ENCODE measurements at places on chromosomes 12 and 14. TPM values are rescaled to one million over a fixed set of nuclear protein-coding genes. Genes with fewer than 3 reads are reported as not detected.

Gene IRAK3
- 4.0 TPM for total RNA-seq

Gene HSPB8
- total RNA-seq: 529 TPM

Gene GALNT8
- 2.9 TPM for total RNA-seq

- no peak for DNase-seq
These were observed 66.5 kb downstream of the C2CD5 start for GRCh38 chr12:22477894-22478287.

DNA sequence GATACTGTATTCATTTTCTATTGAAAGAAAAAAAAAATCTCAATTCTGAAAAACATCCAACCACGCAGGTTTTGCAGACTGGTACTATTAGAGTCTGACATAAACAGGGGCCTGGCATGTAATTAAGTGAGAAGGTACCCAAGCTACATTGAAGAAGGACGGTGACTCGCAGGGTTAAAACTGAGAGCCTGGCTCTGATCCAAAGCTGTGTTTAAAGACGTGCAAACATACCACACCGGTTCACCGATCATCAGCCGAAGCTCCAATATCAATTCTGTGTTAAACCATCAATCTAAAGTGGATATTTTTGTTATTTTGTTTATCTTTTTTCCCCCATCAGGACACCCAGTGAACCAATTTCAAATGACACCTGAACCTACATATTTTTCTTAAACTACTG, 108.1 kb upstream of the DIO3 start:
- no peak for DNase-seq

- DNase-seq: no peak
These were observed 41.2 kb downstream of the NKX2-1 start for GRCh38 chr14:36478782-36479181.

DNA sequence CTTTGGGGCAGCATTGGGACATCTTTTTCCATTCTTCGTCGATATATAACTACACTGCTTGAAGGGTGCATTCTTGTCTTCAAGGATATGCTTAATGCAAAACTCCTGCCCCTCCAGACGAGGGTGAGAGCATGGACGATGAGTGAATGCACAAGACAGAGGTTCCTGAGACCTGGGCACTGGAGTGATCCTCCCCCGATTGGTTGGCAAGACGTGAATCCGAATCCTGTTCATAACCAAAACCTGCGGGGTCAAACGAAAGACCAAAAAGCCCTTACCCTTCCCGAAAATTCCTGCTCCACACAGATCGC, 684 bp downstream of the KANSL2 start:
- DNase-seq: no peak

GRCh38 chr12:77835969-77836368, 5.3 kb downstream of the NAV3 start:
- DNase-seq: no peak

- DNase-seq: no peak
These were observed 1.9 kb upstream of the SCFD1 start for GRCh38 chr14:30620178-30620577.

DNA sequence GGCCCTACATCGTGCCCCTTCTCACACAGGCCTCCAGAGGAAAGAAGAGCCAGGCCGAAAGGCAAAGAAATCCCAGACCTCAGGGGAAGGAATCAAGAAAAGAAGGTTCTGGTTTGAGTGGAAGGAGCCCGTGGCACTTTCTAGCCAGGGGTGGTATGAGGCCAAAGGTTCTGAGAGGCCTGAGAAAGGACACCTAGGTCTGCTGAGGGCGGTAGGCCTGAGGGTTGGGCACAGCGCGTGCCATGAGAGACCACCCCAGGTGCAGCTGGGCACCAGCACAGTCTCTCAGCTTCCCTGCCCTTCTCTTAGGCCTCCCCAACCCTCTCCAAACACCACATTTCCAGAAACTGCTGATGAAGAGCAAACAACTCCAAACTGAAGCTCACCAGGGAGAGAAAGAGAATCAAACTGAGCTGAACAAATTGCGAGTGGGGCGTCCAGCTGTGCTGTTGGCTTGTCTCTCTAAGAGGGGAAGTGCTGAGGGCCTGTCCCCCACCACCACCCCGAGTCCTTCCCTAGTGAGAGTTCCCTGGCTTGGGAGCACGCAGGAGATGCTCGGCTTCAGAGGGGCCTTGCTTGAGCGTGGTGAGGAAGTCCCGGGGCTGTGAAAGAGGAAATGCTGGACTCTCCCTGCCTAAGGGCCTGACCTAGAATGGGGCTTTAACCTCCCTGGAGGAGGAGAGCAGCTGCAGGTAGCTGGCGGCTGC, 184.8 kb downstream of the ZFP36L1 start:
- DNase-seq: peak; percentile 74

DNA sequence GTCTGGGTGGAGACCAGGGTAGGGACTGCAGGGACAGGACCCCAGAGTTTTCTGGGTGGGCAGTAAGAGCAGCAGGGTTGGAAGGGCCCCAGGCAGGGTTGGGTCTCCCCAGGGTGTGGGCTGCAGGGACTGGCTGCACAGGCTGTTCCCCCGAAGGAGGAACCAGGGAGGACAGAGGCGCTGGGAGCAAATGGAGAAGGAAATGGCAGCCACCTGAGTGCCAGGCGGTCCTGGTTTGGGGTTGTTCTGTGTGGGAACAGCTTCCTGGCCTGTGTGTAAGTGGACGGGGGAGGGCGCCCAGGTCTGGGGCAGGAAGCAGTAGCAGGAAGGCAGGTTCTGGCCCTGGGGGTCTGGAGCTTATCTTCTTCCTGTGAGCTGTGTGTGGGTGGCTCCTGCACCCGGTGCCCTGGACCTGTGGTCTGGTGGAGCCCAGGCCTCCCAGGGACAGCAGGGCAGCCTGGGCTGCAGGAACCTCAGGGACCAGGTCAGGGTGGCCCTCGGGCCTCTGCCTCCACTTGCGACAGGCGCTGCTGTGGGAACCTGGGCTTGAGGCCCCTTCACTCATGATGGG, 372.8 kb downstream of the TMEM121 start:
- DNase-seq: no peak

DNA sequence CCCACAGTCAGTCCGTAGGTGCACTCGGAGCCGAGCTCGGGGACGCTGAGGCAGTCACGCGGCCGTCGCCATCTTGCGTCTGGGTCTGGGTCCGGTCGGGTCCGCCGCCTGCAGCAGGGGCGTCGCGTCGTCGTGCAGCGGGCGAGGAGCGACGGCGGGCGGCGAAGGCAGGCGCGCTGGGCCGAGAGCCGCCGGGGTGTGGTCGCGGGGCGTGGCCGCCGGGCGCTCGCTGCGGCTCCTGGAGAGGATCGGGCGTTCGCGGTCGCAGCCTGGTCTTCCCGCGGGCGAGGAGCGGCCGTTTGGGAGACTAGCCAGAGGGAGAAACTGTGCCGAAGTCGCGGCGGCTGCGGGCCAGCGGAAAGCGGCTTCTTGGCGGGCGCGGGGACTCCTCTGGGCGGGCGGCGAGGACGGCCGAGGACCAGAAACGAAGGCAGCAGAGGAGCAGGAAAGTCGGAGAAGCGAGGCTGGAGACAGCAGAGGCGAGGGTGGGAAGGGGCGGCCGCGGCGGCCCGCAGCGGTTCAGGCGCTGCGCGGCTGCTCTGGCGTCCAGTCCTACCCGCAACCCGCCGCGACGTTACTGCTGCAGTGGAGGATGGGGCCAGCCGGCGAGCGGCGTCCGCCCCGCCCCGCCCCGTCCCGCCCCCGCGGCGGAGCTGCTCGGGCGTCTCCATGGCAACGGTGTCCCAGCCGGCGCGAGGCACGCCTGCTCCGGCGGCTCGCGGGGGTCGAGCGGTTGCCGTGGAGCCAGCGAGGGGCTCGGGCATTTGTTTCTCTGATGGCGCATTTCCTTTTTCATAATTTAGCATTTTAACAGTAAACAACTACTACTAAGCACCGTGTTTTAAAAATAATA, at the start of gene PNMA1:
Gene PNMA1 (minus strand): TSS at position 582 of the 853 bp plus-strand sequence. CDS start 745 bp downstream, outside the sequence.
- peak; percentile 91 for DNase-seq

DNA sequence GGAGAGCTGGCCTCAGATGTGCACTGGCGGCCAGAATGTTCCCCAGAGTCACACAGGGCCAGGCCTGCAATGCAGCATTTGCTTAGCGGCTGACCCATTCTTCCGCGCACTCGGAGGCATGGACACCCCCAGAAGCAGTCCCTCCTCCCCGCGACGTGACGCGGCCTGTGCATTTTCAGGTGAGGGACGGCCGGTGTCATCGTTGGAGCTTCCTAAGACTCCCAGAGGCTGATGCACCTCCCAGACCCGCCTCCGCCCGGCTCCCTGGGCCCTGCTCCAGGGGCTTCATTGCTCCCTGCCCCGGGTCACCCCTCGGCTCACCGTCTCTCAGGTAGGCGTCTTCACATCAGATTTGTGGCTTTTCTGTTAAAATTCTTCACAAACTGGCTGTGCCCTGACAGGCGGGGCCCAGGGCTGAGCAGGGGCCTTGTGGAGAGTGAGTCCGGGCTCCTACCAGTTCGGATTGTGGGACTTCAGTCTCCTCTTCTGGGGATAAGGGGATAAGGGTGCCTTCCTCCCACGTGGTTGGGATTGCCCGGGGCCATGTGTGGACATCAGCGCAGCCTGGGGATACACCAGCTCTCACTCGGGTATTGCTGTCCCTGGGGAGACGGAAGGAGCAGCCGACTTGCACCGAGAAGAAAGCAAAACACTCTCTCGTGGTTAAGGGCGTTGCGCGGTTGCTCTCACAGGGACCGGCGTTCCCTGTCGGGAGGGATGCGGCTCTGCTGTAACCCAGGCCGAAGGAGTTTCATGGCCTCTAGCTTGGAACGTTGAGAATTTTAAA, 249.1 kb downstream of the ADGRD1 start:
- DNase-seq: no peak

Data from Right ventricle myocardium superior (tissue), 1 donor.